Hippocampal formation (tissue), 2 donors: ENCODE measurements at places on chromosomes 1 and 21.
A peak's percentile ranks its signal among the peaks of the same experiment; 100 is the strongest.

DNA sequence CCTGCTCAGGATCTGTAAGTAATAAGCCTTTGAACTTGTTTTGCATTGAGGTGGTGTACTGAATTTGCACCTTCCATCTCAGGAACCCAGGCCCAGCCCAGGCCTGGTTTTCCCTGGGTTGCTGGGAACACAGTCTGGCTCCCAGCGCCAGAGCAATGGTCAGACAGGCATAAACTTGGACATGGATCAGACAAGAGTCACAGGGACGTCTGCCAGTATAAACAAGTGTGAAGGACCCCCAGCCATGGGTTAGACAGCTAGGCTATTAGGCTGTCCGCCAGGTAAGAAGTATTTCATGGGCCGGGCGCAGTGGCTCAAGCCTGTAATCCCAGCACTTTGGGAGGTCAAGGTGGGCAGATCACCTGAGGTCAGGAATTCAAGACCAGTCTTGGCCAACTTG is 5.5 kb downstream of the IFNLR1 start:
- no peak for DNase-seq

DNA sequence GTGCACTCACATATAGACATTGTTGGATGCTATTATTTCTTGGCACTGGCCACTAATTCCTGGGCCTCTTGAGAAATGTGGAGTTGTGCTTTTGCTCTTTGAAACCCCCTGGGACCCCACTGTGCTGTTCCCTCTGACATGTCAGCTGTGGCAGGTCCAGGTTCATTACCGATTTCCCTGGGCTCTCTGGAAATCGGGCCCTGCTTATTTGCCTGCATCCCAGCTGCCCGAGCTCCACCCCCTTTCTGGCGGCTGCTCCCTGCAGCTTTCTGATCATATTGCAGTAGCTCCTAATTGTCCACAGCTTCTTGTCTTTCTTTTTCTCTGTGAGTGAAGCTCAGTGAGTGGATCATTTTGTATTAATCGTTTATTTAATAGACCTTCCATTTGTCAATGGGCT is 183.7 kb upstream of the FAM78B start:
- no peak for DNase-seq

DNA sequence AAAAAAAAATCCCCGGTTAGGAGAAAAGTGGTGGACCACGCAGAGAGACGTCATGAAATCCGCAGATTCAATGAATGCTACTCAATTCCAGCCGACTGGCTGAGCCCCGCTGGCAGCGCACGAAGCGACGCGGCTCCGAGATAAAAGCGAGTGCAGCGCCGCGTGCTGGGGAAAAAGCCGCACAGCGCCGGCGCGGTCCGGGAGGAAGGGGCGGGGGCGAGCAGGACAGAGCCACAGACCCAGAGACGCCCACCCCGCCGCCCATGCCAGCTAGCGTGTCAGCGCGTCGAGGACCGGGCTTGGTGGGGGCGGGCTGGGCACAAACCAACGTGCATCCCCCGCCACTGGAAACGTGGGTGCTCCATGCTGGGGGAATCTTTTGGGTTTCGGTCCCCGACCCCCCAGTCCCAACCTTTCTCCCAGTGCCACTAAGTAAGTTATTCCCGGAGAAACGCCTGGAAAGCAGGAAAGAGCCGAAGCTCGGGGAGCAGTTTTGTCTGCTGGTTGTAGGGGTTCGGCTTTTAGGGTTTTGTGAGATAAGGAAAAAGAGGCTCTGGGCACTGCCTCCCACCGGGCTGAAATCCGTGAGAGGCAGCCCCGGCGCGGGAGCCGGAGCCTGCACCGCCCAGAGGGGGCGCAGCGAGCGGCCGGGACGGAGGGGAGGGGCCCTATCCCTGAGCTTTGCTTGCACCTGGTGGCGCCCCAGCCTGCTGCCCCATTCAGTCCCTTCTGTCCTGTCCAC is at the start of gene KCNJ6:
Gene KCNJ6, minus strand, starts transcription at position 148 of the 742 bp plus-strand sequence. CDS start 75,775 bp downstream, outside the sequence.
- peak; percentile 20 for DNase-seq

GRCh38 chr1:30912913-30913652 is 4.5 kb upstream of the SDC3 start:
- DNase-seq, result no peak

GRCh38 chr1:75482951-75483350 is 128.0 kb downstream of the SLC44A5 start:
- DNase-seq, result no peak

GRCh38 chr1:211478801-211479578 is 13.0 kb downstream of the RD3 start:
- DNase-seq, result no peak

GRCh38 chr1:107415241-107415640 is 274.4 kb downstream of the NTNG1 start:
- DNase-seq, result no peak

- DNase-seq, result no peak
Measured at GRCh38 chr1:208962867-208963266, 620.6 kb upstream of the CAMK1G start.

DNA sequence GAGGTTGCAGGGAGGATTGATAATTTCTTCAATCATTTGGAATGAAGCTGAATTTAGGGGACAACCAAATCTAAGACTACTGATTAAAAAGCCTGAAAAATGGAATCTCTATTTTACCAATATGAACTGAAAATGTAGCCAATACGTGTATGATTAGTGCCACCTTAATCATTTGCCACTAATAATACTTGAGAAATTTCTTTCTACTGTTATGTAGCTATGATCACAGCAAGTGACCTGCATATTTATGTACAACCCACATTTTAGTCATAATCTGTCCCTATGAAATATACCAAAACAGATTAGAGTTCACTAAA is 6.5 kb downstream of the COLGALT2 start:
- DNase-seq, result no peak

GRCh38 chr1:58836408-58836807 is 52.6 kb upstream of the JUN start:
- no peak for DNase-seq

DNA sequence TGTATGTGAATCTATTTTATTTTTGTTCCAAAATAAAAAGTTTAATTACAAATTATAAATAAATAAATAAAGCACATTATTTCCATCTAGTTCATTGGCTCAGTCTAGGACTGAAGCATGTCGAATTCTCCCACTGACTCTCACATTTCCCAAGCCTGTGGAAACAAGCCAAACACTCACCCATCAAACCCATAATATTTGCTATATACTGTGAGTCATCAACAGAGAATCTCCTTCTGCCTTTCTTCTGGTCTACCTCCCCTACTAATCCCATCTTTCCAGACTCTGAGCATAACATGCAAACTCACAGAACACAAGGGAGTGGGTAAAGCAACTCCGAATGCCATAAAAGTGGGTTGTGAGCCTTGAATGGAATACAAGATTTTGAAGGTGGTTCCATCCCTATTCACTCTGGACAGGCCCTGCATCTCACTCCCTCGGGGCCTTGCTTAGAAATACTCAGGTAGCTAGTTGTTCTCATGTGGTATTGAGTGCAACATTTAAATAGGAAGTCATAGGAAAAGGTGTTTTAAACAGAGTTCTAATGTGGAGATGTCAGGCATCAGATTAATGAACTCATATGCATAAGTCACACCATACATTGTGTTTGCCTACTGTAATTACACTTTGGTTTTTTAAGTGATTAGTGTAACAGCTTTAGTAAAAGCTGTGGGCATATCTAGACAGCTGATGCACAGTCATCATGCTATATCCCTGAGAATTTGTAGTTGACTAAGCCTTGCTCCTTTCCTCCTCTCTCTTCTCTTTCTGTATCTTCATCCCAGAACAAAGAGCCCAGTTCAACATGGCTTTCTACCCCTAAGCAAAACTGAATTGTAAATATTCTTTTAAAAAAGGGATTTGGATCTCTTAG is 47.0 kb downstream of the F5 start:
- DNase-seq, result no peak

GRCh38 chr1:214842856-214843255 is 239.7 kb upstream of the KCNK2 start:
- no peak for DNase-seq

DNA sequence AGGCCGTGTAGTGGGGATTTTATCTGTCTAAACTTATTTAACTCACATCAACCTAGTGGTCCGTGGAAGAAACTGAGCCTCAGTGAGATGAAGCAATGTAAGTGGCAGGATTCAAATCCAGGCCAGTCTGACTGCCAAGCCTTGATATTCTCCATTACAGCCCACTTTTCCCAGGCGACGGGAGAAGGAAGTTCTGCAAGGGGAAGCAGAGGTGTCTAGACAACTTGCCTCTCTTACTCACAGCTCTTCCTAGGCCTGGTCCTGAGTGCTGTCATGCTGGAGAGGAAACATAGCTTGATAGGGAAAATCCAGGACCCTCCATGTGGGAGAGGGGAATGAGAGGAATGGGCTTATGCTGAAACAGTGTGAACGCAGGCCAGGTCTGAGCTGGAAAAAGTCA is 9.1 kb downstream of the CTSE start:
- DNase-seq, result no peak

DNA sequence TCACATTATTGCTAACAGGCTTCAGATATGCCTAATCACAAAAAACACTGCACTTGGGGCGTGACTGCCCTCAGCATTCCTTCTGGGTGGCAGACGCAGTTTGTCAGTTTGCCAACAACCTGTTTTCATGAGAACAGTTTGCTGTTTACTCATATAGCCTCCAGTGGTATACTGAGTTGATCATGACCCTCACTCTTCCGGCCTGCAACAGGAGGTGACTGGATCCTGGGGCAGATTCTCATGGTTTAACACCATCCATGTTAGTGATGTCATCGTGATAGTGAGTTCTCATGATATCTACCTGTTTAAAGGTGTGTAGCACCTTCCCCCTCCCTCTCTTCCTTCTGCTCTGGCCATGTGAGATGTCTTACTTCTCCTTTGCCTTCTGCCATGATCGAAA is 555.2 kb downstream of the PLPP3 start:
- DNase-seq, result no peak

GRCh38 chr1:155910621-155911121 is 478 bp downstream of the RIT1 start:
- peak; percentile 14 for DNase-seq

DNA sequence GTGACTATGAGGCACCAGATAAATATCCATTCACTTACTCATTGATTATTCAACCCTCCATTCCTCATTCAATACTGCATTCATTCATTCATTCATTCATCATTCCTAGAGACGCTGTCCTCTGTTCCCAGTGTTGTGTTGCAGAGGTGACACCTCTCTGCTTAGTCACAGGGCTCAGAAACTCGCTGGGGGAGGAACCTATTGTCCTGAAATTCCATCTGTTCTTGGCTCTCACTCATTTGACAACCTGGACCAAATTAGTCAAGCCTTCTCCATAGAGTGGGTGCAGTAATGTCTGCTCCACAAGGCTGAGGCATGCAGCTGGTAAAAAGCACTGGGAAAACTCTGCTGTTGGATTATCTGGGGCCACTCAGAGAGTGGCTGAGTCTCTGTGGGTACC is 49.7 kb downstream of the MYOM3 start:
- no peak for DNase-seq

DNA sequence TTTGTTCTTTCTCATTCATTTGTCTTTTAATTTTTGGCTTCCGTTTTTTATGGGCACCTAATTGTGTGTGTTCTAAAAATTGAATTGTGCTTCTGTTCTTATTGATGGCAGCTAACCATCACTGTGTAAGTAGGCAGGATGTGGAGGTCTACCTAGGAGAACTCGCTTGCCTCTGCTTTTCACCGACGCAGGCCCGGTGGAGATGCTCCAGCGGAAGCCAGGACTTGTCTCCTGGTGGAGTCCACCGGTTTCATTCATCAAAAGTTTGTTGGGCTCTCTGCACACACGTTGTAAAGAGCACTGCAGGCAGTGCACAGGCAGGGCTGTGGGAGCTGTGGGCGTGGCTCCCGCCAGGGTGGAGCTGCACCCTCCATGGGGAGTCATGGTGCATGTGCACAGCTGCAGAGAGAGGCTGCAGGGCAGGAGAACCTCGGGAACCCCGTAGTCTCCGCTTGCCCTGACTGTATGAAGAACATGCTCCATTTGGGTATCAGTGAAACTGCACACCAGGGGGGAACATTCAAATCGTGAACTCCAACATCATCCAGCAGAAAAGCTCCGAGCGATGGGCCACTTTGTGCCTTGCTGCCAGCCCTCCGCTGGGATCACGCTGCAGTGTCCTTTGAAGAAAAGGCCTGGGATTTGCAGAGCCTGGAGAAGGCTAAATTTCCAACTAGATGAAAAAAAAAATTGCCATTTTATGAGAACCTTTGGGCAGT is 6.0 kb upstream of the C1orf174 start:
- no peak for DNase-seq

DNA sequence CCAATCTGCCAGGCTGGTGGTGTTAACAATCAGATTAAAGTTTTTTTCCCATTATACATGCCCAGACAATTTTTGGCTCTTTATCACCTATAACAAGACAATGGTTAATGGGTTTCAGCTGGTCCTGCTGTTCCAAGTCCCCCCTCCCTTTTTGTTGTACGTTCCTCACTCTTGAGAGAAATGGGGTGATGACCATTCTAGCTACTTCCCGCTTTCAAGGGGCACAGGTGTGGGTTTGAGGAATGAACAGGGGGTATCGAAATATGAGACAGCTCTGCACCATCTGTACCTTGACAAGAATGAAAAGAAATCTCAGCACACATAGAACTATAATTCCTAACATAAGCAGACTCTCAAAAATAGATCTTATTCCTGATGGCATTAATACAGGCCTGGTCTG is 326.8 kb downstream of the PTPRU start:
- no peak for DNase-seq

GRCh38 chr1:54240741-54241335 is 40.9 kb downstream of the MRPL37 start:
- DNase-seq, result no peak

GRCh38 chr1:53311702-53312305 is 16.1 kb downstream of the LRP8 start:
- DNase-seq, result no peak

- no peak for DNase-seq
Measured at GRCh38 chr1:67647036-67647798, 37.8 kb upstream of the GADD45A start.

DNA sequence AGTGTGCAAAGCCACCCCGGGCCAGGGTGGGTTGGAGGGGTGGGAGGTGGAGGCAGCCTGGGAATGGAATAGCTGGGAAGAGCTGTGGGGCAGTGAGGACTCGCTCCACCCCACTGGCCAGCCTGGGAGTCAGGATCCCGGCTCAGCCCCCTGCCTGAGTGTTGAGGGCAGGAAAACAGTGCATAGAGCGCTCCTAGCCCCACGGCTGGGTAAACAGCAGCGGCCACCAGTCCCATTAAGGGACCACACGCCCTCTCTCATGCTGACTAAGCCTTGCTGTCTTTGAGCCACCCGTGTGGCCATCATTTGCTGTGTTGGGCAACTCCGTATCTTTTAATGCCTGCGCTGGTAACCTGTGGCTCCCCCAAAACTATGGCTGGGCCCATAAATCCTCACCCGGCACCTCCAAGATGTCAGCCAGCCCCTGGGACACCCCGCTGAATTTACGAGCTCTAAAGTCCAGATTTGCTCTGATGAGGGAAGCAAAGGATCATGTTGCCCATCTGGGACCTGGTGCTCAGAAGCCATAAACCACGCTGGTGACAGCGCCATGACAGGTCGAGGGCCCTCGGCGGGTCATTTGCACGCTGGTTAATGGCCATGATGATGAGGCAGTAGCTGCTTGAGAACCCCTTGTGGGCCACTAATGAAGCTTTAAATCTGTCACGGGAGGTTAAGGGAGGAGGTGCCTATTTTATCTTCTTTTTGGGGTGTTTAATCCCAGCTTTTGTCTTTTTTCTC is 34.9 kb downstream of the SYF2 start:
- no peak for DNase-seq
